ENCODE measurements at places on chromosomes 7 and 10.

- DNase-seq = peak; percentile 38
These were observed 256.4 kb downstream of the CAMK1D start for GRCh38 chr10:12605580-12606405.

DNA sequence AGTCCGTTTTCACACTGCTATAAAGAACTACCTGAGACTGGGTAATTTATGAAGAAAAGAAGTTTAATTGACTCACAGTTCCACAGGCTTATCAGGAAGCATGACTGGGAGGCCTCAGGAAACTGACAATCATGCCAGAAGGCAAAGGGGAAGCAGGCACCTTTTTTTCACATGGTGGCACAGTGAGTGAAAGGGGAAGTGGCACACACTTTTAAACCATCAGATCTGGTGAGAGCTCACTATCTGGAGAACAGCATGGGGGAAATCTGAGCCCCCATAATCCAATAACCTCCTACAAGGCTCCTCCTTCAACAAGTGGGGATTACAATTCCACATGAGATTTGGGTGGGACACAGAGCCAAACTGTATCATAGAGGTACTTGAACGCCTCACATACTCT, 30.0 kb downstream of the AGR3 start:
- no peak for DNase-seq

GRCh38 chr7:102272917-102273748, 13.5 kb upstream of the SH2B2 start:
- no peak for DNase-seq

- no peak for DNase-seq
These were observed 29.5 kb upstream of the COBL start for GRCh38 chr7:51346126-51346525.
